ENCODE measurements at places on chromosomes 2 and 18.

DNA sequence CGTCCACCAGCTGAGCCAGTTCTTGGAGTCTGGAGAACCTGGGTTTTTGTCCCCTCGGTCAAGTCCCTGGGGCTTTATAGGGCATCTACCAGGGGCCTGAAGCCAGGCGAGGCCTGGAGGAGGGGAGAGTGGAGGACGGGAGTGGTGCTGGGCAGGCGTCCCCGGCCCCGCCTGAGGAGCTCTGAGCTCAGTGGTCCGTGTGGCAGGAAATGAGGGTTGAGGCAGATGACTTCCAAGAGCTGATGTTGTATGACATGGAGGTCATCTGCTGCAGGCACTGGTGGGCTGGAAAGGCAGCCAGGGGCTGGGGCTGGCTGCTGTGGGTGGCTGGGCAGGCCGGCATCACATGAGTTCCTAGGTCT, 118.5 kb upstream of the HS6ST1 start:
- DNase-seq: no peak

- DNase-seq: no peak
Measured at GRCh38 chr18:32893915-32894314, 121.1 kb upstream of the KLHL14 start.

- peak; percentile 41 for DNase-seq
Measured at GRCh38 chr2:12110074-12110473, 363.6 kb downstream of the LPIN1 start.

DNA sequence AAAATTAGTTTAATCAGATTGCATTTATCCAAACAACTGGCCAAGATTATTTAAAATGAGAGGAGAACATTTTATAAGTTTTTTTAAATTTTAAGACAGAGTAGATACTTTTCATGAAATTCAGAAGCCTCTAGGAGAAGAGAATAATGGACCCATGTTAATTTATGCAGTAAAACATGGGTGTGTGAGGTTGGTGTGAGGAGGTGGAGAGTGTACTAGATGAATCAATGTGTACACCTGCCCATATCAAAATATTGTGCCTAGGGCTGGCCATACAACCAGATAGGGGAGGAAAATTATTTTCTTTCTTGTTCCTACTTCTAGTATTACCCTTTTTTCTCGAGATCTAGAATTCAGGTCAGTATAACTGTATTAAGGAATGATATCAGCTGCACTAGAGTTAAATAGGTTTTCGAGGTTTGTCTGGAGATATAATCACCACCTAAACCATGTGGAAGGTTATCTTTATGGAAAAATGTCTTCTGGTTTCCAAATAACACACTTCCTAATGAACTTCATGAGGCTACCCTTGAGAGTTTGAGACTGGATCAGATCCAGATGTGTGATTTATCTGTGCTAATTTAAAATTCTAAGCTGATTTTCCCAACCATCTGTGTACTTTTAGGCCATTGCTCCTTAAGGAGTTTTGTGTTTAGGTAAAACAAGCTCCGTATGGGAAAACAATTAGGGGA, 37.6 kb downstream of the TMEM178A start:
- DNase-seq: no peak

GRCh38 chr2:74845217-74845751, 11.4 kb downstream of the HK2 start:
- peak; percentile 86 for DNase-seq

GRCh38 chr2:96100893-96101304, 15.5 kb downstream of the ADRA2B start:
- no peak for DNase-seq

- DNase-seq: peak; percentile 7
Measured at GRCh38 chr2:106572541-106573450, 85.6 kb downstream of the CD8B2 start.

- DNase-seq: no peak
Measured at GRCh38 chr2:8355102-8355859, 326.6 kb upstream of the ID2 start.

DNA sequence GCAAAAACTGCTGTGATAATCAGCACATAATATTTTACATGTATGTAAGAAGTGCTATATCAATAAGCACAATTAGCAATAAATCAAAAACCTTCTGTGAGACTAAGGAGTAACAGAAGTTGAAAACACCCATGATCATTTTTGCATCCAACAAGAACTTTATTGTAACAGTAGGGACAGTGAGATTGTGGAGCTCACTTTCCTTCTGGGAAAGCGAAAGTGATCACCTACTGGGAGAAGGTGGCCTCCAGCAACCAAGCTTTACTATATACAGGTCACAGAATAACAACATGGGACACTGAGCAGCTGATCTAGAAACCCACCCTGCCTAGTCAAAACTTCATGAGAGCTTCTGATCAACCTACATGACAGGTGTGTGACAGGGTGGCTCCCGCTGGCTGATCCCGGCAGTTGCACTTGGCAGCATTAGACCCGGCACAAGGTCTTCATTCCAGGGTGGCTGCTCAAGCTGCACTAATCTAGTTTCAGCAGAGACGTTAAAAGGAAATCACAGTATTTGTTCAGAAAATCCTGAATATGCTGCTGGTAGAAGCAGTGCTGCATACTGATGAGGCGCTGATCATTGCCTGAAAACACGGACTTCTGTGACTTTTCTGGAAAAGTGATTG, 63.5 kb upstream of the ARL5A start:
- no peak for DNase-seq

DNA sequence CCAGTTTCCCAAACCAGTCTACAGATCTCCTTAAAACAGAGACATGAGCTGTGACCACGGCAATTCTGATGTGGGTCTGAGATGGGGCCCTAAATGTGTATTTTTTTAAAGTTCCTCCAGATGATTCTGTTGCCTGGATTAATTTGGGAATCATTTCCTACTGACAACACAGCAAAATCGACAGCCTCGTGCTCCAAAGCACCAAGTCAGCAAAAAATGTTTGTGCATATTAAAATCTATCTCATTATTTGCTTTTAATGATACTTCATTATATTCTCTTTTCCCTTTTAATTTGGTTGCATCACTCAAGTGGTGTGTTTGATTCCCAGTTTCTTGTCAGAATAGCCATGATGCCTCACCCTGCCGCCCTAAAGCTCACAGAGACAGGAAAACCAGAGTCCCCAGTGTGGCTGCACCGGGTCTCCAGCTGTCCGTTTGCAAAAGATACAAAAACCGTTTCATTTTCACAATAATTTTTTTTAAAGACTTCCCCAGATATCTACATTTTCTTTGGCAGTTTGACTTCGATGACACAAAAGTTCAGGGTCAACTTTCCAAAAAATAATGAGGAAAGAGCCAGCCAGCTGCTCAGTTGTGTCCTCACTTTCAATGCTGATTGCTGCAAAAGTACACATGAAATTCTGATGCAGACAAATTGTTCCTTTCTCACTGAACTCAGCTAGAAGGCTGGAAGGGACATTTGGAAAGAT, 443.2 kb upstream of the ID2 start:
- DNase-seq: no peak

DNA sequence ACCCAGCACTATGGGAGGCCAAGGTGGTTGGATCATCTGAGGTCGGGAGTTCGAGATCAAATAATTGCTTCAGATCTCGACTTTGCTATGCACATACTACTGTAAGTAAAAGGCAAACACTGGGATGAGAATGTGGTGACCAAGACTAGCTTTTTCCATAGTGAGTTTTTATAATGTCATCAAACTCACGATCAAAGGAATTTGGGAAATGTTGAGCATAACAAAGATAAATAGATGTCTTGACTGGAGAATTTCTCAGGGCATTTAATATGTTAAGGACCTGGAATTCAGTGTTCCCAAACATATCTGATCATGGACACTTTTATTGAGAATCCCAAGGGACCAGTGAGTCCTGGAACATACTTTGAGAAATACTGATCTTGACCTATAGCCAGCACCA, 205.6 kb downstream of the ARHGAP15 start:
- DNase-seq: peak; percentile 3

DNA sequence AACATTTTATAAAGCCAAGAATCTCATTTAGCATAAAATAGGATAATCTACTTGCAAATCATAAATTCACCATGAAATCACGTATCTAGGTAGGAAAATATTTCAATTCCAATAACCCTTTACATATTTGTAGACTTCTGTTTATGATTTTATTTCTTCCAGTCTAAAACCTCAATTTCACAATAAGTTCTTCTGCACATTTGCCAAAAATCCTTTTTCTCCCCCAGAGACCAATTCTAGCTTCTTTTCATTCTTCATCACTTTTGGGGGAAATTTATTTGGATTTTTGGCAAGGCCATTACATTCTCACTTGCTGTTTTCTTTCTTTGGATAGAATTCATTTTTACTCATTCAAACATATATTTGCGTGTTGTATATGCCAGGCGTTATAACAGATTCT, 86.8 kb downstream of the SPRED2 start:
- peak; percentile 46 for DNase-seq

- peak; percentile 86 for DNase-seq
Measured at GRCh38 chr18:55096263-55096951, 137.1 kb upstream of the CCDC68 start.

- DNase-seq: no peak
Measured at GRCh38 chr2:38259311-38259710, 117.8 kb downstream of the ATL2 start.

DNA sequence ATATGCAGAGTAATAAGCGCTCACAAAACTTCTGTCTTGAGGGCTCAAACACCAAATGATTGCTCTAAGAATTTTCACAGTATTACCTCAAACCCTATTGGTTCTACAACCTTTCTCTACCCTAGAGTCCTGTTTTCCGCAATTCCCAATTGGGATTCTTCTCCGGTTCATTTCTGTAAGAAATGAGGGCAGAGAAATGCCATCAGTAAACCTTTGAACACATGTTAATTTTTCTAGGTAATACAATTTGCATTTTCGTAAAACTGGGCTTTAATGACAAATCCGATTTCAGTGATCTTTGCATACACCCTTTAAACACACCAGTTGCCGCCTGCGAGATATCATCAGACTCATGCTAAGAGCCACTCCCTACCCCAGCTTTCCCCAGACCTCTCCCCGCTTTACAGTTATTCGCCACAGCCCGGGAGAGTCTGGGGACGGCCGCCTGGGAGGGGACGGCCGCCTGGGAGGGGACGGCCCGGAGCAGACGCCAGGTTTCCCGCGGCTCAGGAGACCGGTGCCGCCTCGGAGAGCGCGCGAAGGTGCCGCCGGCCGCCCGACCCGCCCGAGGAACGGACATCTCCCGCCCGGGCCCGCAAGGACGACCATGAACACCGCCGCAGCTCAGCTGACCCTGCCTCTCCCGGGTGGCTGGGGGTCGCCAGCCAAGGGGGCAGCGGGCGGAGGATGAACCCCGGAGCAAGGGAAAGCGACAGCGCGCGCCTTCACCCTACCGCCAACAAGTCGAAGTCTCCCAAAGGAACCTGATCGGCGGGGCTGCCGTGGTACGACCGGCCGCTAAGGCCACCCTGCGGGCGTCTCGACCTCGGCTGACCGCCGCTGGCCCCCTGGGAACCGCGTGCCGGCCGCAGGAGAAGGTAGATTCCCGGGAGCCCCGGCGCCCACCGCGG, 463 bp downstream of the SMC6 start:
- peak; percentile 43 for DNase-seq

- DNase-seq: no peak
Measured at GRCh38 chr18:24003288-24003687, 11.3 kb upstream of the TTC39C start.

- no peak for DNase-seq
Measured at GRCh38 chr2:138742441-138743057, 37.6 kb downstream of the NXPH2 start.

GRCh38 chr2:5692561-5693286, 540 bp downstream of the SOX11 start:
- DNase-seq: peak; percentile 14

DNA sequence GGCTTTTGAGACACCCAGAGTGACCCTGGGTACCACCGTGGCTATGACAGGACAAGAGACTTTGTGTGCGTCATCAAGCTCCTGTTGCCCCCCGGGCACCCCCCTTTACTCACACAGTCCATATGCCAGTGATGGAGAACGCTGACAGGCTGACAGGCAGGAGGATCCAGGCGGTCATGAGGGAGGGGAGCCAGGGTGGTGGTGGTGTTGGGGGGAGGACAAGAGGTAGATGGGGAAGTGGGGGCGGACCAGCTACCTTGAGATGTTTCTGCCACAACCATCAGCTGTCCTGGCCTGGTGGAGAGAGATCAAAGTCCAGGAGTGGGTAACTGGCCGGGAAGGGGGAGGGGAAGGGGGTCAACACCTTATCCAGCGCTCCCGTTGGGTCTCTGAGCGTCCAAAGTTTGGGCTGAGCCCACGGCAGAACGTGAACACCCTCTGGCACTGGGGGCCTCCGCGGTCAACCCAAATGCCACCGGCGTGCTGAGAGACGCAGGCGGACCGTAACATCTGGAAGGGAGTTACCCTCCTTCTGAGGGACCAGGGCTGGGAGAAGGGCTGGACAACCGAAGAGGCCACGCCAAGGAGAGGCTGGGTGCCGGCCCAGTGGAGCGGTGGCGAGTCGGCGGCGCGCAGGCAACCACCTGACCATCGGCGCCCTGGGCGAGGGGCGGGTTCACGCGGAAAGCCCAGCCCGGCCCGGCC, 575 bp downstream of the TMEM150A start:
- peak; percentile 69 for DNase-seq

- no peak for DNase-seq
Measured at GRCh38 chr2:188119112-188119838, 172.4 kb upstream of the GULP1 start.

GRCh38 chr2:67666386-67667053, 269.4 kb downstream of the ETAA1 start:
- no peak for DNase-seq

- no peak for DNase-seq
Measured at GRCh38 chr2:172739661-172740266, 4.1 kb downstream of the RAPGEF4 start.

DNA sequence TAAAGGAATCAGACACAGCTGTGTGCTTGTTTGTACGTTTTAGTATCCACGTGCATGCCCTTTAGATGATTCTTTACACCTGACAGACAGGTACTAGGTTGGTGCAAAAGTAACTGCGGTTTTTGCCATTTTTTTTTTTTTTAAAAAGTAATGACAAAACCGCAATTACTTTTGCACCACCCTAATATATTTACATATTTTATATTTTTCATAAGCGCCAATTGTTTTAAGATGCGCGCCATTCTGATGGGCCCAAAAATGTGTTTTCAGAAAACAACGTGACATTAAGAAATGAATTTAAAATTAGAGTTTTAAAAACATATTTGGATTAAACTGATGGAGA, 972 bp upstream of the COBLL1 start:
- no peak for DNase-seq

DNA sequence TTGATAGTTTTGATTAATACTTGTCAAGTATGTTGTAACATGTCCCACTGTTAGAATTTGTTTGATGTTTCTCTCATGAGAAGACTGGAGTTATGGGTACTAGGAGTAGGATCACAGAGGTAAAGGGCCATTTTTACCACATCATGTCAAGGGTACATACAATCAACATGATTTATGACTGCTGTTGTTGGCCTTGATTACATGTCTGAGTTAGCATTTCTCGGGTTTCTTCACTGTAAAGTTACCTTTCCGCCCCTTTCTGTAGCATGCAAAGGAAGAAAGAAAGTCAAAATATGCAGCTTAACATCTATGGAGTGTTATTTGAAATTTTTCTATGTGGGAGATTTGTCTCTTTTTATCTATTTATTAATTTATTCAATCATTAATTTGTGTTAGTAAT, 1456.4 kb downstream of the SUCLG1 start:
- no peak for DNase-seq

GRCh38 chr2:31383471-31384153, 30.9 kb downstream of the XDH start:
- no peak for DNase-seq

Measured in cardiac fibroblast (primary cell).